ENCODE measurements at places on chromosomes 12 and 14. TPM values are rescaled to one million over a fixed set of nuclear protein-coding genes. Genes with fewer than 3 reads are reported as not detected.

DNA sequence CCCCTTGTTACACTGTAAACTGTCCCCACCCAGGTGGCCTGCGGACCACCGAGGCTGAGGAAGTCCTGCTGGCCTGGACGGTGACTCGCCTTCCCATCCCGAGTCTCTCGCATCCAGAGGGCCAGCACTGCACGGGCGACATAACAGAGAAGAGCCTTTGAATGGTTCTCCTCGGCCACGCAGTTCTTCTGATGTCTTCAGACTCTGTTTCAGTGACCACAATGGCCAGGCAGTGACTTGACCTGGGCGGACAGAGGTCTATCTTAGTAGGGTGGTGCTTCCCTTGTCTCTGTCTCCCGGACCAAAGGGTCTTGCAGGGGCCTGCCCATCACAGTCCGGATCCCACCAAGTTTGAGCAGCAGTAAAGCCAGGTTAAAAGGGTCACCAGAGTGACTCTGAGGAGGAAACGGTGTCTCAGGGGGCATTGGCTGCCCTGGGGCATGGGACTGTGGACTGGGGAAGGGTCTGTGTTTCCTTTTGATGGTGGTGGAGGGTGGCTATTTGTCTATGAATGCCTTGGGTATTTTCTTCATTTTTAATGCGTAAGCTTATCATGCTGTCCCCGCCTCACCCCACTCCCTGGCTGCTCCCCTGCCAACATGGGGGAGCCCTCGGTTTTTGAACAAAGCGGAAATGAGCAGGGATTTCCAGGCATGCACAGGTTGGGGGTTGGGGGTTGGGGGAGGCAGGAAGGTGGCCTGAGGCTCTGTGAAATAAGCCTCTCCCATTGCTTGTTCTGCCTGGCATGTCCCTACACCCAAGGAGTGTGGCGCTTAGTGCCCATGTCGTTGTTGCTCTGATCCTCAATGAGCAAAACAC lies 10.3 kb downstream of the KRT85 start:
- no peak for DNase-seq

DNA sequence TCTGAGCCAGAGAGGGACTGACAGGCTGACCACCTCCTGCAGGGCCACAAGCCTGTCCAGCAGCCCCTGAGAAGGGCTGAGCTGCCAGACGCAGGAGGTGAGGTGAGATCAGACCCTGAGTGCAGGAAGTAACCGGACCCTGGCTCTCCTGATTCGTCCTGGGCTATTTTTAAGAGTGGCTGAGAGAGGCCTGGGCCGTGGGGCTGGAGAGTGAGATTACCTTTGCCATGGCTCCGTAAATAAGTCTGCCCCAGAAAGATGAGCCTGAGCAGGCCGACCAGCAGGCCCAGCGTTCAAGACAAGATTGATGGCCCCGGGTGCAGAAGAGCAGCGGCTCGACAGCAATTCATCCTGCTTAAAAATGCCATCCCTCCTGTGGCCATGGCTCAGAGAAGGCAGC lies 54.2 kb downstream of the SPTB start:
- DNase-seq: no peak

- DNase-seq: no peak
Observed at GRCh38 chr14:67385618-67386017, 25.5 kb downstream of the EIF2S1 start.

Gene LTBP2
- 6.8 TPM for total RNA-seq

DNA sequence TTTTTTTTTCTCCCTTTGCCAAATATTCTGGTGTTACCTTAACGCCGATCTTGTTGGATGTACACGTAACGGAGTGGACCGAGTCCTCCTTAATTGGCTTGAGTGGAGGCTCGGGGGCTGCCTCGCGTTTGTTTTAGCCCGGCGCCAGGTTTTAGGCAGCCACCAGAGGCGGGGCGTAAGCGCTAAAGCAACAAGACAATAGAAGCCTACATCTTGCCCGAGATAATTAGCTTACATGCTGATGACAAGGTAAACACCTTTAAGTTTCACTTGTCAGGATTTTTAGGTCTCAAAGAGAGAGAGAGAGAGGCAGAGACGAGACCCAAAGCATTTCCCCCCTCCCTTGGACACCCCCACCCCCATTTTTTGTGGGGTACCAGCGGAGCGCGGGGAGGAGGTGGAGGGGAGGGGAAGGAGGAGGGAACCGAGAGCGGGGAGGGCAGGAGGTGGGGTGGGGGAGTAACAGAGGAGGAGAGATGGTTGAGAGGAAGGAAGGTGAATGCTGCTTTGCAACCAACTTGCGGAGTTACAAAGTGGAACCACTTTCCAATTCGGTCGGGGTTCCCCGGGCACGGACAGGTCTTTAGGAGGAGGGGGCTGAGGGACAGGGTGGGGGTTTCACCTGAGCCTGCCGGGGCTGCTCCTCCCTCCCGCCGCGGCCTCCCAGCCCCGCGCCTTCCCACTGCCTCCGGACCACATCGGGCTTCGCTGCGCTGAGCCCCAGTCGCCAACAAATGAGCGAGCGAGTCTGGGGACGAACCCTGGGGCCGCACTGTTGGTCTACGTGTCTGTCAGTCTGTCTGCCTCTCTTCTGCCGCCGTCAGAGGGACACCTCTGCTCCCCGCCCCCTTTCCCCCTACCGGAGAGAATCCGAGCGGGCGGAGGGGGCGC lies at the start of gene NKX2-1:
TSS of gene NKX2-1 (minus strand) at position 802 of the 891 bp plus-strand sequence. CDS start at position 699, 103 bp downstream.
- DNase-seq: no peak

DNA sequence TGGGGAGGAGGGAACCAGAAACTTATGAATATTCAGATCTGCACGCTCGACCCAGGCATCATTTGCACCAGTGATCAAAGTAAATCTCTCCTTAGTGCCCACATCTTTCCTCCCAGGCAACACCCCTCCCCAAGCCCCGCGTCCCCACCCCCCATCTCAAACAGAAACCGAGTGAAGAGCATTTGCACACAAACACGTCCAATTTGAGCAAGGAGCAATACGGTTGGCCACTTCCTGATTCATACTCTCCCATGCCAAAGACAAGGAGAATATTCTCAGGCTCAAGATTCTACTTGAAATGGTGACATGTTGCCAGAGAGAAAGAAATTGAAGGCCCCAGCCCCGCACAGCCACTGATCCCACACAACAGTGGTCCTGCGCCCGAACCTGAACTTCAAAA lies 7.1 kb downstream of the FOXN3 start:
- no peak for DNase-seq

GRCh38 chr14:85528897-85529631 lies 880 bp upstream of the FLRT2 start:
- no peak for DNase-seq

Gene MLEC
- total RNA-seq: 150 TPM

- no peak for DNase-seq
Observed at GRCh38 chr12:94762259-94762942, 112.0 kb upstream of the TMCC3 start.

DNA sequence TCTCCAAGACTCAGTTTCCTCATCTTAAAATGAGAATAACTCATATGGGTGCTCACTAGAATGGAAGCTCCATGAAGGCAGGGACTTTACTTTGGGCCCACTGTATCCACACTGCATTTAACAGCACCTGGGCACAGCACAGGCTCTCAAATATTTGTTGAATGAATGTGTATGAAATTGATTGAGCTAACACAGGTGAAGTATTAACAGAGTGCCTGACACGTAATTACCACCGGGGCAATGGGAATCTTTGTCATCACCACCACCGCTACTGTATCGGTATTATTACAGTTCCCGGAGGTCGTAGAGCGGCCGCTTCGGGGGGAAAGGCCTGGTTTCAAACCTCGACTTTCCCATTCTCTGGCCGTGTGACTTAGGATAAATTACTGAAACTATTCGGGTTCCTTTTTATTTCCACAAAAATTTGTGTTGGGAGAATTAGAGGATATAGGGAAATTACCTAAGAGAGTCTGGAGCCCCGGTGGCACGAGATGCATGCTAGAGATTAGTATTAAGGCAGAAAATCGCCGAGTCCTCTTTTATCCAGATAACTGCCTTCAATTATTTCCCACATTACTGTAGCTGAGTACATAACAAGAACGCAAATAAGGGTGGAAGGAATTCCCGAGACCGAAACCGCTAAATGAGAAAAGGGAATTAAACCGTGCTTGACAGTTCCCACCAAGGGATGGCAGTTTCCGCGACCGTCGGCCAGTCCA lies 1.0 kb upstream of the RIC8B start:
- DNase-seq: no peak

- no peak for DNase-seq
Observed at GRCh38 chr14:57845316-57845715, 20.6 kb downstream of the SLC35F4 start.

- DNase-seq: no peak
Observed at GRCh38 chr12:95820096-95820703, 29.6 kb upstream of the NTN4 start.

Gene HCAR3
- total RNA-seq: 12.3 TPM

DNA sequence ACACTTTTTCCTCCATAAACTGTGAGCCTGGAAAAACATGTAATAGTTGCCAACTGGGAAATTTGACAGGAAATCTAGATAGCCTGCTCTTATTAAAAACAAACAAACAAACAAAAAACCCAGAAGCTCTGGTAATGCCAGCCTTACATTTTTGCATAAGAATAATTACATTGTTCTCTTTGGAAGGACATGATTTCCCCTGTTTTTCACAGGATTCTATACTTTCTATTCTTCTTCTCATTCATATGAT lies 137.9 kb downstream of the AEBP2 start:
- DNase-seq: no peak

DNA sequence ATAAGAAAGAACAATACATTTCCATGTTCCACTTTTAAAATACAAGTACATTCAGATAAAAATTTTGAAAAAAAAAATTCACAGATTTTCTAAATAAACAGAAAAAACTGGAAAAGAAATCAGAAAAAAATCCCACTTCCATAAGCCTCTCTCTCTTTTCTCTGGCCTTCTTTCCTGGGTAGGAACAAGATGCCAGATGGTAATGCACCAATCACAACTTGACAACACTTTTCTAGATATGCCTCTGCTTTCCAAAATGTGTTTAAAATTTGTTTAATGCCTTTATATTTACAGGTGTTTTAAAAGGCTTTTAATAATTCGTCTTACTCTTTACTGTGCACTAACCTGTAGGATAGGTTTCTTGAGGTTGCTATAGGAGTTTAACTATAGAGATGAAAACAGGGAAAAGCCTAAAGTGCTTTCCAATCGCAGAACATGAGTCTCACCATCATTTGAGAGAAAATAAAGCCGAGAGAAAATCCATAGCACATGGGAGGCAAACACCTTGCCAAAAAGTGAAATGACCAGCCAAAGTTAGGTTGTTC lies 74.2 kb downstream of the TMTC1 start:
- no peak for DNase-seq

Gene DDX23
- 71.7 TPM for total RNA-seq

- DNase-seq: no peak
Observed at GRCh38 chr14:98364961-98365360, 907.0 kb downstream of the BCL11B start.

Measured in ureter (tissue), 1 donor.